ENCODE measurements at places on chromosomes 5 and 9.

GRCh38 chr9:107336718-107337360 is 53.8 kb downstream of the RAD23B start:
- no peak for DNase-seq

DNA sequence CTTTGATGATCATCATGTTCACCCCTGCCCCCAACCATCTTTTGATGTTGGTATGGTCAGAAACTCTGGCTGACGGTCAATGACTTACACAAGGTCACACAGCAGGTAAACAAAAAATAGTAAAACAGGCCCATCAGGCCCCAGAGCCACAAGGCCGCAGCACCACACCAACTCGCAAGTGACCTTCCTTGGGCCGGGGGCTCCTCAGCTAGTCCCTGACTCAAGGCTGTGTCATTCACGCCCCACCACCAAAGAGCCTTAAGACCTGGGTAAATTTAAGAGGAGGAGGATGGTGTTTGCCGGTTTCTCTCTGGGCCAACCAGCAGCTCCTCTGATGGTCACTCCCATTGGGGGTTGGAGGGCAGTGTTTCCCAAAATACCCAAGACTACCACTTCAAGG is 55.8 kb downstream of the PSMB7 start:
- no peak for DNase-seq

GRCh38 chr5:146192571-146193043 is 10.2 kb upstream of the LARS1 start:
- no peak for DNase-seq

DNA sequence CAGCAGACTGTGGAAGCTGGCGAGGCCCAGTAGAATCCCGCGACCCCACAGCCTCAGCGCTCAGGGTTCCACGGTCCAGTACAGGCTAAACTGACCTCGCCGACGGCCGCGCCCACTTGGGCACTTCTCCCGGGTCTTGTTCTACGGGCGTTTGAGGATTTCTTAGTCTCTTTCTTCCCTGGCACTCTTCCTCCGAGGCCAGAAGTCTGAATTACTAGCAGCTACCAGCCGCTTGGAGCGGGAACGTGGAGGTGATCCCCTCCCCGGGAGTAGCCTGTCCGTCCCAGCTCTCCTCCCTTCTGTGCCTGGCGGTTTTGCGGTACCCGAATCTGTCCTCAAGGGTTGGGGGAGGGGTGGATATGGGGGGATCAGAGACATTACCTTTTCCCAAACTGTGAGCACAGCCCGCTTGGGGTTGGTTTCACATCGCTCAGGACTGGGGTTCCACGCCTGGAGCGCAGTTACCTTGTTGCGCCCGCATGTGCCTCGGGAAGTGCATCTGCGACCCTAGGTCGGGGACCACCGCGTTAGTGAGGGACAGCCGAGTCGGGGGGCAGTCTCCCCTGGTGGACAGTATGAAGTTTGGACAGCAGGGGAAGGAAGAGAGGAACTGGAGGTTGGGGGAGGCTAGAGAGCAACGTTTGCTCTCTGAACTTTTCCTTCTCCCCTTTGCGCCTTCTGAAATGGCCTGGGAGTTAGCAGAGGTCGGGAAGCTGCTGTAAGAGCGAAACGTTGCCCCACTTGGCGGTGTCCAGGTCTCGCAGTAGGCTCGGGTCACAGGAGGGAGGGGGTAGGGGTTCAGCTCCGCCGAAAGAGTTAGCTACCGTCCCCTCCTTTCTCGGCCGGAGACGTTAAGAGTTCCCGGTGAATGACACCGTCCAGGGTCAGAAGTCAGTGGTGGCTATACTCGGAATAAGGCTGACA is 190.8 kb downstream of the MEF2C start:
- DNase-seq: no peak

DNA sequence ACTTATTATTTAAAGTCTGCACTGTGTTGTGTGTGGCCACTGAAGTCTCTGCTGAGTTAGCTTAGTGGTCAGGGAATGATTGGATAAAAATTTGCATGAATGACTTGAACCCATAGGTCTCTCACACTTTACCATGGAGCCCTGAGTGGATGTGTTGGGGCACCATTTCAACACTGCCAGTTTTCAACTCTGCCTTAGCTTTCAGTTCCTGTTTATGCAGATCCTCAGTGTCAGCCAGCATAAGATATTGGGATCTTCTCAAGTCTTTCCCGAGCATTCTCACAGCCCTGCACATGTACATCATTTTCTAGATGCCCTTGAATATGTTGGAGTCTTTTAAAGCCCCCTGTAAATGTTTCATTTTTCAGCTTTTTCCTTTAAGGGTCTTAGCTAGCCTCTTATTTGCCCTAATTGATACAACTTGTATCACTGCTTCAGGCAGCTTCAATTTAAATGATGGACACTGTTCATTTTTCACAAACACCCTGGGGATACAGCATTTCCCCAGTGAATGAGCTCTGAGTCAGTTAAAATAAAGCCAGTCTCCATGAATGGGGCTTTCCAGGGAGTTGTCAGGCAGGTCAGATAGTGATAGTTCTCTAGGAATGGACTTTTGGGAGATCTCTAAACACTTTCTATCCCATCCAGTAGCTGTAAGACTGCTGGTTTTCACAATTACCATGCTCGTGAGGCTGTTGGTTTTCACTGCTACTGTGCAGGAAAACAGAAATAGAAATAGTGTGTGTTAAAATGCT is 211.9 kb upstream of the PAPPA start:
- DNase-seq: no peak

DNA sequence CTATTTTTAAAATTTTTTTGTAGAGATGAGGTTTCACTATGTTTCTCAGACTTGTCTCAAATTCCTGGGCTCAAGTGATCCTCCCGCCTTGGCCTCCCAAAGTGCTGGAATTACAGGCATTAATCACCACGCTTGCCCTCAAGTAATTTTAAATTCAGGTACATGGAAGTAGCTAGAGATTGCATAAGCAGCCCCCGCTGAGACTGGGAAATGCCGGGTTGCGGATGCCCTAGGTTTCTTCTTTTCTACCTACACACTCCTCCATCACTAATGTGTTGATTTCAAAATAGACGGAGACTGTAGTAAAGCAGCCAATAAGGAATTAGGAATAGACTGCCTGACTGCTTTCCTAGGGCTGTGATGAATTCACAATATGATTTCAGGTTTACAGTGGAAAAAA is 202.4 kb downstream of the FANCC start:
- DNase-seq: no peak

DNA sequence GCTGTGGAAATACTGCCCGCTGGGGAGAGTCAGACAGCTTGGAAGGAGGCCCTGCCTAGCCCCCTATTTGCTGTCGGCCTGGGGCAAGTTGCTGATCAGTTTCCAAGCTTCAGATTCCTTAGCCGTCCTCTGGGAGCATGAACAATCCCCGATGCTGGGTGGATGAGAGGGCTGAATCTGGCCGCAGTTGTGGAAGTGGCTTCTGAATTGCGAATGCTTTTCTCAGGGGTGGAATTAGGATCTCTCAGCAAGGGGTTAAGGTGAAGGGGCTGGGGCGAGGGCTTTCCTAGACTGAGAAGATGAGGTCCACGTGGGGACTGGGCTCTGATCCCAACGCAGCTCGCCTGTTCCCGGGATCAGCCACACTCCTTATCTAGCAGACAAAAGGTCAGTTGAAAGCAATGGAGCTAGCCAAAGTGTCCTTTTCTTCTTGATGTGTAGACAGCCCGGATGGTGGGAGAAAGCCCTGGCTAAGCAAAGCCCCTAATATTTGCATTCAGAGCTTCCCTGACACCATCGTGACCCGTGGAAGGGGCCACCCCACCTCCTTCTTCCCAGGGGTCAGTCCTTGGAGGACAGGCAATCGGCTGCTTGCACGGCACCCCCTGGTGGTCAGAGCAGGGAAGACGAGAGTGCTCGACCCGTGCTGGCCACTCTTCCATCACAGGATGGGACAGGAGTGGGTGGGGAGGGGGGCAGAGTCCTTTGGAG is 54.9 kb downstream of the COL15A1 start:
- peak; percentile 31 for DNase-seq

DNA sequence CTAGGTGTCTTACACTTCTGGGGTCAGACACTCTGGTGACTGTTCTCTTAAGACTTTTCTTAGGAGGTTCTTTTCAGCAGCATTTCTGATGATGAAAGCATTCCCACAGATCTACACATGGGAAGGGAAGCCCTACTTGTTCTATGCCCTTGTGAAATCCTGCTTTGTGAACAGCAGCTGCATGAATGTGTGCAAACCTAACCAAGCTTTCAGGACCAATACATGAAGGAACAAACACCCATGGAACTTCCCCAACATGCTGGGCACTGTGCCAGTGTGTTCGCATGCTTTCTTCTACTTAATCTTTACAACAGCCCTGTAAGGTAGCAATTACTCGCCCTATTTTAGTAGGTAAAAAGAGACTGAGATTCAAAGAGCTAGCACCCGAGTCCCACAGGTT is 439.9 kb upstream of the KLF4 start:
- DNase-seq: no peak

GRCh38 chr5:15525703-15526275 is 25.8 kb downstream of the FBXL7 start:
- DNase-seq: no peak

DNA sequence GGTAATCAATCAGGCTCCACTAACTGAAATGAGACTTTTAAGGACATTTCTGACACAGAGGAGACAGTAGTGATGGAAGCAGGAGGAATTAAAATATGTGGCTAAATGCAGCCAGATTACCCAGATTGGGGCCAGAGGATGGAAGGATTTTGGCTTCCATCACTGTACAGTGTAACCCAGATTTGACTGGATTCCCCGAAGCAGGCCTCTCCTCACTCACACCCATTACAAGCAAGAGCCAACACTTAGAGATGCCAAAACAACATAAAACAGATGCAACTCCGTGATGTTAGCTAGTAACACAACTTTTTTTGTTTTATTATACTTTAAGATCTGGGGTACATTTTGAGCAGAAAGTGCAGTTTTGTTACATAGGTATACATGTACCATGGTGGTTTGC is 17.6 kb downstream of the TEK start:
- DNase-seq: no peak

DNA sequence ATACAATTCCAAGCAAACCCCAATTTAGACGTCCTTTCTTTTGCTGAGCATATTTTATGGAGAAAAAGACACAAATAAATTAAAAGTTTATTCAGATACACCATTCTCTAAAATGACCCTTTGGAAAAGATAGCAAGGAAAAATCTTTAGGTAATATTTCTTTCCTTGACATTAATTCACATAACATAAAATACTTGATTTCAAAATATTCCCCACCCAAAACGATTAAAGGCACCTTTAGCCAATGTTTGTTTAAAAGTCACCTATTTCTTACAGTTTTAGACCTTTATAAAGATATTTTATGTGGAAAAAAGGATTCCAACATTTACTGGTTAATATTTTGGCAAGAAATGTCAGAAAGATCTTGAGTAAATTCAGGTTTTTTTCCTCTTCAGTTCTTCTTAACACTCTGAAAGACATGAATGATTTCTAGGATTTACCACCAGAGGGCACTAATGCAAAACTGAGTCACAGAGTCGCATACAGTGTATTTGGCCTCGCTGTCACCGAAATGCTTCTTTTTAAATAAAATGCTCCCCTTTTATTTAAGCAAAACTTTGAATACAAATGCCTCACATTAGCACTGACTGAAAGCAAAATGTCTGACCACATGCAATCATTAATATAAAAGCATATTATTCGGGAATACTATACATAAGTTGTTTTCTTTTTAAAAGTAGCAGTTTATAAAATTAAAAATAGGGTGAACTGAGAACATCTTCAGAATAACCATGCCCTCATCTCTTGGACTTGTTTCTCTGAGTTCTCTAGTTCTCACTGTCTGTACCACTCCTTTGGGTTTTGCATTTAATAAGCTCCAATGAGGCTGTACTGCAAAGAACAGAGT is 122.5 kb downstream of the SLC1A3 start:
- no peak for DNase-seq

DNA sequence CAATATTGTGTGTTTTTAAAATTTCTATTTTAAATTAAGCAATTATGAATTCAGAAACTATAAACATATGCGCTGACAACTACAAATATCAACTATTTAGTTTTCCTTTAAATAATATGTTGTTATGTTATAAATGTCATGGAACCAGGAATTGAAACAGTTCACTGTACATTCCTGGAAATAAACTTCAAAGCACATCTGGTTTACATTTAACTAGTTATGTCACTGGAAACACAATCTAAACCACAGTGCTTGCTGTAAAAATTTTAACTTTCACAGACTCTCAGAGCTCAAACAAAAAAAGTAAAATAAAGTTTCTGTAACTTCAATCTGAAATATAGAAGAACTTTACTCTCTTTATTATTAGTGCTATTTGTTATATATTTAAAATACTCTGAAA is 179.2 kb downstream of the FBN2 start:
- DNase-seq: no peak

- no peak for DNase-seq
Measured at GRCh38 chr5:57841676-57842363, 359.2 kb upstream of the ACTBL2 start.

- no peak for DNase-seq
Measured at GRCh38 chr5:141703133-141703561, 21.1 kb upstream of the ARAP3 start.
